NCI-H748 treated with DMSO at 0.1 percent for 48 hours (cell line): ENCODE measurements at places on chromosomes 11 and 22.

GRCh38 chr11:92276773-92277172 is 52.2 kb downstream of the FAT3 start:
- no peak for DNase-seq

DNA sequence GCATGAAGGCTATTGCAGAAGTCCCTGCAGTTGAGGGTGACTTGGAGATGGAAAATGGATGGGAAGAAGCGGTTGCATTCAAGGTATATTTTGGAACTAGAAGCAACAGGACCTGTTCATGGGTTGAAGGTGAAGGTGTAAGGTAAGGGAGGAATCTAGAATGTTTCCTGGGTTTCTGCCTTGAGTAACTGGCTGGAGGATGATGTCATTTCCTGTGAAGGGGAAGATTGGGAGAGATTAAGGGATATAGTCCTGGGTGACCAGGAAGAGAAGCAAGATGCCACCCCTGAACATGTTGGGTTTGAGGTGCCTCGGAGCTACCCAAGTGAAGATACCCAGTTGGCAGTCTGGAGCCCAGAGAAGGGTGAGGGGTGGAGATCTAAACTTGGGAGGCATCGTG is 12.1 kb upstream of the MOGAT2 start:
- no peak for DNase-seq

GRCh38 chr11:77547863-77548551 is 41.7 kb upstream of the AQP11 start:
- peak; percentile 45 for DNase-seq

DNA sequence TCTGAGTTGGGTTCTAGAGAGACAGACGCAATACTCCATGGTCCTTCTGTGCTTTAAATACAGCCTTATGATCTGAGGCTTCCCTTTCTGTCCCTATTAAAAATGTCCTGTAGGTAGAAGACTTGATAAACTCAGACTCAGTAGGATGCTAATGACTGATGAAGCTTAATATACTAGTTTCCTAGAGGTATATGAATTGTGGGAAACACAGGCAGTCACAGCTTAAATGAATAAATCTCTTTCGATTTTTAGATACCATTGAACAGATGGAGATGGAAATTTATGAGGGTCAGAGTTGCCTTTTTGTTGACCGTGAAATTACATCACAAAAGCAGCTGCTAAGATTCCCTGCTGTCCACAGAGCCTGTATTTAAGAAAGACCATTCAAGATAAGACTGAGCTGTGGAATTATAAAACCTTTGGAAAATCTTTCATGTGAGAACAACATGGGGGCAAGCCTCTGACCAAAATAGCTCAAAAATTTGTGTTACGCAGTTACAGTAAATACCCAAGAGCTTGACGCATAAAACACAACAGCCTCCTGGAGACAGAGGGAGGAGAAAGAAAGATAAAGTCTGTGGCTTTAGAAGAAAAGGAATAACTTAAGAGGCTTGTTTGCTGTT is 172.3 kb downstream of the AASDHPPT start:
- no peak for DNase-seq

DNA sequence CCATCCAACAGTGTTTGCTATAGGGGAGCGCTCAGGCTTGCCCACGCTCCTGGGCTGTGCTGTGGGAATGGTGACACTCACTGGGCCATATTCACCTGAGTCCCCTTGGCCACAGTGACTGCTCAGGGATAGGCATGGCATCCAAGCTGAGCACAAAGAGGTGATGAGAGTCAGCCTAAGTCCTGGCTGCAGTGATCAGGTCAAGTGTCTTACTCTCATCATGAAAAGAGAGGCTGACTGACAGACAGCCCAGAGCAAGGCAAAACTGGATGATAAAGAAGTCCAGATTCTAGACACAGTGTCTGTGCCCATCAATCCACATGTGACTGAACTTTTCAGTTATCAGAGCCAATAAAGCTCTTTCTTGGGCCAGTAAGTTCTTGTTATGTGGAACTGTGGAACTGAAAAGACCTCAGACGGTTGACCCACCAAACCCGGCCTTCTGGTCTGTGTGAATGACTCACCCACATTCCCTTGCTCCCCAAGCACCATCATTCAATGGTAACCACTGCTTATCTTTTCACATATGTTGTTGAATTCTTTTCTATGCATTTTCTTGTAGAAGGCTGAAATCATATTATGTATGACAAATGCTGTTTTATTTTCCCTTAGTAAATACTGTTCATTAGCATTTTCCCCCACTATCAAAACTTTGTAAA is 43.2 kb upstream of the YPEL1 start:
- no peak for DNase-seq

DNA sequence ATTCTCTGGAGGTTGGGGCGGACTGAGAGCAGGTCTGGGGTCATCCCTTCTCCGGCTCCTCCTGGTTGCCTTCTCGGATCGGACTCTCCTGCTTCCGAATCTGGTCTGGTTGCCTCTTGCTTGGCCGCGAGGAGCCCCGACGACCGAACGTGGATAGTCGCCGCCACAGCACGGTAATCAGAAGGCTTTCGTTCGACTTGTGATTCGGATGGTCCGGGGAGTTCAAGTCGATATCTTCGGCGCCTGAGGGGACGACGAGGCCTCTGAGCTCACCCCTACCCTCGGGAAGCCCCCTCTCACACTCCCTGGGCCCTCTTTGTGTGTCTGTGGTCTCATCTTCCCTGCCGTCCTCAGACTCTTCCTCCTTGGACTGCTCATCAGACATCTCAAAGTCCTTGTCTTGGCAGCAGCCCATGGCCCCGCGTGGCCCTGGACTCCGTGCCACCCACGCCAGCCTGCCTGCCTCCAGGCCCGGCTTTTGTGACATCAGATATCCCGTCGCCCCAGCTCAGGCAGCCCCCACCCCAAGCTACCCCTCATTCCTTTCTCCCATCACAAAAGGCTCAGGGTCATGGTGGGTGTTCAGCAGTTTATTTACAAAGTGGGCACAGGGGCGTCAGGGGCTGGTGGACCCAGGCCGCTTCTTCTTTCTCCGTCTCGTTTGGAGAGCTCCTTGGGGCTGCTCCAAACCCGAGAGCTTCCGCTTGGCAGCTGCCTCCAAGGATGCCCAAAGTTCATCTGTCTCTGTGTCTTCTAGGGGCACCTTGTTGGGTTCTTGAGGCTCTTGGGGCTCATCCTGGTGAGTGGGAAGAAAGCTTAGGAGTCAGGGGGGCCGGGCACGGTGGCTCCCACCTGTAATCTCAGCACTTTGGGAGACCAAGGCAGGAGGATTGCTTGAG is at the start of gene TEX54:
Gene TEX54 (minus strand): TSS at position 506 of the 899 bp plus-strand sequence.
- DNase-seq, result peak; percentile 48

DNA sequence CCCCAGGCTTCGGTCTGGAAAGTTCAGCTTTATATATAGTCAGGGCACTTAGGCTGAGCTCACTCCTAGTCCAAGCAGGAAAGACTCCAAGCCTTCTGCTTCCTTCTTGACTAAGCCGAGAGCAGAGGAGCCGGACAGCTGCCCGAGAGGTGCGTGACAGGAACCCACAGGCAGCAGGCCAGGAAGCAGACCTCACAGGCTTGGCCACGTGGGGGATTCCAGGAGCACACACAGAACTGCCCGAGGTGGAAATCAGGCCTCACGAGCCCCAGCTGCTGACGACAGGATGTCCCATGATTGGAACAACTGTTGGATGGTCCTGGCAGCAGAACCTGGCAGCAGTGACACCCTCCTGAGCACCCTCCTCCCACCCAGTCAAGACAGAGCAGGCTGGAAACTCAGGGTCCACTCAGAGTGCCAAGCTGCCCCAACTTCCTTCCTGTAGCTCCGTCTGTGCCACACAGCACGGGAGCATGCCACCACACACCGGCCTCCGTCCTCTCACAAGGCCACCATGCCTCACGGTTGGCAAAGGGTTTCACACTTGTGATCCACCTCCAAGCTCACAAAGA is 5.4 kb downstream of the PLA2G6 start:
- no peak for DNase-seq

DNA sequence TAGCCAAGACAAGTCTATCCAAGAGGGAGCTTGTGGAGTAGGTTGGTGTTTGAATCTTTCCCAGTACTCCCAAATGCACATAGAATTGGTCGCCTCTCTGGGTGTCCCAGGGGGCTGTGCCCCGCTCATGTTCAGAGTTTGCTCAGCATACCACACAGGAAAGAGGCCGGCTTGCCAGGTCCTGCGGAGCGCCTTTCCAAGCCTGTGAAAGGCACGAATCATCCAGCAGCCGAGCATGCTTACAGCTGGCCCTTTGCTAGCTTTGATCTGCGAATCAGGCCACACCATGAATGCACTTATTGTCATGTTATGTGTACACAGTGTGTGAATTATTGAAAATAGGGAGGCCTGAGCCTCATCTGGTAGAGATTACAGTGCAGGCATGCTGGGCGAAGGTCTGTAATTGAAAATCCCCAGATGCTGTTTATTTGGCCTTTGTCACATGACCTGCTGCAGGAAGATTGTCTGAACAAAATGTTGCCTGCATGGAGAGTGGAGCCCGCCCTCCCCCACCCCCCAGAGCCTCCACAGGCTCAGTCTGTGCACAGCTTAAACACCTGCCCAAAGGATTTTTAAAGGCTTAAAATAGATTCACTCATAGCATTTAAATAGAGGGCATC is 163.3 kb upstream of the RASSF10 start:
- DNase-seq, result peak; percentile 94

DNA sequence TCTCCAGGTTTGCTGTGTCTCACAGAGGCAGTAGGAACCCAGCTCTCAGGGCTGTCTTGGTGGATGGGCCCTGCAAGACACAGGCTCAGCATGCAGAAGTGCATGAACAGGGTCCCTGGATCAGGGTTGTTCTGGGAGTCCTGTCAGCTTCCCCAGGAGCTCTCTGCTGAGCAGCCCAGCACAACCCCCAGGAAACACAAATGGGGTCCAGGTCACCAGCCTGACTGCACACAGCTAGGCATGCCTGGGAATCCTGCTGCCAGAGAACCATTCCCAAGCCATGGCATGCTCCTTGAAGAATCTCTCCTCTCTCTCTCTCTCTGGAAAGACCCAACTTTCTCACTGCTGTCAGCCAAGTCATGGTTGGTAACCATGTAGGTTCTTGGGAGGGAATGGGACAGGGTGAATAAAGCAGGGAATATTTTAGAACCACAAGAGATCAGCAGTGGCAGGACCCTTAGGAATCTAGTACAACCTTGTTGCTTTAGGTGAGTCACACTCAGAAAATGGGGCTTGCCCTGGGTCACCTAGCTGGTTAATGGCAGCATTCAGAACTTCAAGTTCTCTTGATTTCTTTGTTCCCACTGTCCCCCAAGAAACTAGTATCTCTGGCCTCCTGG is 21.4 kb downstream of the TUB start:
- DNase-seq, result no peak

GRCh38 chr11:112795142-112795815 is 165.9 kb upstream of the NCAM1 start:
- DNase-seq, result no peak

DNA sequence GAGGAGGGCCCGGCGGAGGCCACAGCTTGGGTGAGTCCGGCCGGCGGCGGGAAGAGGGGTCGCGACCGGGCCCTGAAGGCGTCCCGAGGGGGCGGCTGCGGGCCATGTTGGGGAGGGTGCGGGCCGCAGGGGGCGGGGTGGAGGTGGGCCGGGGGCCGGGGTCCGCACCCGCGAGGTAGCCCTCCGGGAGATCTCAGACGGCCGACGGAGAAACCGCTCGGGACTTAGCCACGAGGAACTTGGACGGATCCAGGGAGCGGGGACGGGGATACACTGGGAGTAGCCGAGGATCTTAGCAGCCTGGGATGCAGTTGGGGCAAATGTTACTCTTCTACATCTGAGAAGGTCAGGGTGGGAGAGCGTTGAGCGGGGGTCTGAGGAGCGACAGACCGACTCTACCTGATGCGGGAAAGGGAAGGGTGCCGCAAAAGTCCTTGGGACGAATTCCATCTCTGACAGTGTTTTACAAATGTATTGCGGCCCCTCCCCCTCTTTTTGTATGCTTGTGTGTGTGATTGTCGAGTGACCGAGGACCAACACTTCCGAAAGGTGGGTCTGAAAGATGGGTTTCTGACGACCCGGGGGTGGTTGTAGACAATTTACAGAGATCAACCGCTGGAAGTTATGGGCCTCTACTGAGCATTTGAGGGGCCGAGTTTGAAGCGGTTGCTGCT is 658 bp downstream of the STIP1 start:
- DNase-seq, result no peak

GRCh38 chr11:9774591-9775397 is 110.9 kb downstream of the SWAP70 start:
- no peak for DNase-seq

GRCh38 chr22:26357813-26358212 is 71.2 kb upstream of the ASPHD2 start:
- DNase-seq, result no peak

- DNase-seq, result peak; percentile 30
These were observed 9.7 kb upstream of the NEFH start for GRCh38 chr22:29470159-29470855.

- DNase-seq, result no peak
These were observed 15.6 kb downstream of the GDPD5 start for GRCh38 chr11:75510004-75510722.

GRCh38 chr11:74123008-74123448 is 47.8 kb downstream of the C2CD3 start:
- DNase-seq, result no peak

DNA sequence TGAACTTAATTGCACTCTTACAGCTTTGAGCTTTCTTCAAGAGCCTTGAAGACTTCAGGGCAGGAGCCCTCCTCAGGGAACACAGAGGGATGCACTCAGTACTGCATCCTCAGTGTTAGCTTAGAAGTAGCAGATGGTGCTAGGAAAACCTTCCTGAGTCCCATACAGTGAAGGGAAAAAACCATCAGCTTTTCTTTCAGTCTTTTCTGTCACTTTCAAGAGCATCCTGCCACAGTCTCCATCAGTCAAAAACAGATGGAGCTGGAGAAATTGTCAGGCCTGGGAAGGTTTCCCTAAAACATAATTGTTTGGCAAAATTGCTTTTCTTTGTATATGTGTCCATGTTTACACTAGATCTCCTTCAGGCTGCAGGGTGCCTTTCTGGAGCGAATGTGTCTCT is 384.1 kb downstream of the NELL1 start:
- no peak for DNase-seq

GRCh38 chr11:131644204-131644795 is 273.9 kb downstream of the NTM start:
- no peak for DNase-seq

DNA sequence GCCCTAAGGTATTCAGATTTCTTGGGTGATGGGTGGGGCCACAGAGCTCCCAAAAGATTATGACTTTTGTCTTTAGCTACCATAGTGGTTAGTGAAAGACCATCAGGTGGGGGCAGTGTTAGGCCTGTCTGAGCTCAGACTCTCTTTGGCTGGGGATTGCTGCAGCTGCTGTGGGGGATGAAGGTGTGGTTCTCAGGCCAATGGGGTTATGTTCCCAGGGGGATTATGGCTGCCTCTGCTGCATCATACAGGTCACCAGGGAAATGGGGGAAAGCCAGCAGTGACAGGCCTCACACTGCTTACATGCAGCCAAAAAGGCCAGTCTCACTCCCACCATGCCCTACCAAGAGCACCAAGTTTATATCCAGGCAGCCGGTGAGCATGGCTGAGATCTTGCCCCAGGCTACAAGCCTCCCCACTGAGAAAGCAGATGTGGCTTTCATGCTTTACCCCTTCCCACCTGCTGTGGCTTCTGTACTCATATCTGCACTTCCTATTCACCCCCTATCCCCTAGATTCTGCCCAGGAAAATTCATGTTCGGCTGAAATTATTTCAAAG is 24.8 kb downstream of the CNTF start:
- no peak for DNase-seq

GRCh38 chr11:8684600-8685290 is 2.2 kb downstream of the RPL27A start:
- no peak for DNase-seq

GRCh38 chr11:131036514-131036913 is 120.2 kb upstream of the SNX19 start:
- DNase-seq, result no peak

- DNase-seq, result no peak
These were observed 64.2 kb downstream of the NFAM1 start for GRCh38 chr22:42367980-42368378.

- DNase-seq, result no peak
These were observed 14.0 kb upstream of the GDPD5 start for GRCh38 chr11:75539459-75540334.
